ENCODE measurements at places on chromosomes 2 and 18. TPM values are rescaled to one million over a fixed set of nuclear protein-coding genes. Genes with fewer than 3 reads are reported as not detected.

COPS7B gene
- 41.5 TPM for total RNA-seq

IL1RL1 gene
- 1.1 TPM for total RNA-seq

SPC25 gene
- total RNA-seq: 21.9 TPM

RUFY4 gene
- total RNA-seq: not detected

VAMP8 gene
- 18.7 TPM for total RNA-seq

All from A549 treated with DMSO at 1 μM for 4 hours (cell line).